ENCODE measurements at places on chromosomes 6 and 20.

DNA sequence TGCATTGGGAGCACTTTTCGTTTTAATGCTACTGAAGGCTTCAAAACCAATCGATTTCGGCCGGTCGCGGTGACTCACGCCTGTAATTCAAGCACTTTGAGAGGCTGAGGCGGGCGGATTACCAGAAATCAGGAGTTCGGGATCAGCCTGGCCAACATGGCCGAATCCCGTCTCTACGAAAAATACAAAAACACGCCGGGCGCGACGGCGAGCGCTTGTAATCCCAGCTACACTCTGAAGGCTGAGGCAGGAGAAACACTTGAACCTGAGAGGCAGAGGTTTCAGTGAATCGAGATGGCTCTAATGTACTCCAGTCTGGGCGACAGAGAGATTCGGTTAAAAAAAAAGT, 58.4 kb downstream of the TRIM38 start:
- DNase-seq, result peak; percentile 53

DNA sequence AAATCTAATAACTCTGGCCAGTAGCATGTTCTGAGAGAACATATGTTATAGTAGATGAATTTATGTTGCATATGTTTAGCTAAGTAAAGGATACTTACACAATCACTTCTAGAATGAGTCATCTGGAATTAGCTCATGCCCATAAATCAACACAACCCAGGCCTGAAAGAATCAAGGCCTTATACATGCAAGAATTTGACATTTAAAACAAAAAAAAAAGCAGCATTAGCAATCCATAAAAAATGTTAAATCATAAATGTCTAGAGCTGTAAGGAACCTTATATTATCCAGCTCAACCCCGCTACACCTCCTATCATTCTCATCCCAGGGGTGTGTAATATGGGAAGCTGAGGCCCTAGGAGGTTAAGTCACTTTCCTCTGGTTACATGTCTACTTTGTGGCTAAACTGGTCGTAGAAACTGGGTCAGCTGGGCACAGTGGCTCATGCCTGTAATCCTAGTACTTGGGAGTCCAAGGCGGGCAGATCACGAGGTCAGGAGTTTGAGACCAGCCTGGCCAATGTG, 105.2 kb upstream of the CARMIL1 start:
- no peak for DNase-seq

GRCh38 chr6:108760126-108761050, 87.8 kb upstream of the ARMC2 start:
- no peak for DNase-seq

GRCh38 chr6:10554826-10555225, 33.7 kb downstream of the GCNT2 start:
- DNase-seq, result no peak

DNA sequence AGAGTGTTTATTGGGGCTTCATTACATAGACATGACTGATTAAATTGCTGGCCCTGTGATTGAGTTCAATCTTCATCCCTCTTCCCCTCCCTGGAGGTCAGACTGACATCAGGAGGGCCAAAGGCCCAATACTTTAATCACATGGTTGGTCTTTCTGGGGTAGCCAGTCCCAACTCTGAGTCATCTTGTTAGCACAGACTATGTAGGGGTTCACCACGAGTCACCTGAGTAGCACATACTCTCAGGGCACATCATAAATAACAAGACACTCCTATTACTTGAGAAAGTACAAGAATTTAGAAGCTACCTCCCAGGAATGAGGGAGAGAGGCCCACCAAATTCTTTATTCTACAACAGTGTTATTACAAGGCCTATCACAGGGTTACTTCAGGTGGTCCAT, 11.3 kb downstream of the GINS1 start:
- DNase-seq, result no peak

- no peak for DNase-seq
These were observed 256.8 kb downstream of the PHACTR1 start for GRCh38 chr6:12973386-12973785.

GRCh38 chr6:35557239-35557638, 44.5 kb upstream of the TULP1 start:
- no peak for DNase-seq

GRCh38 chr6:154179434-154179833, 140.4 kb downstream of the OPRM1 start:
- DNase-seq, result no peak

DNA sequence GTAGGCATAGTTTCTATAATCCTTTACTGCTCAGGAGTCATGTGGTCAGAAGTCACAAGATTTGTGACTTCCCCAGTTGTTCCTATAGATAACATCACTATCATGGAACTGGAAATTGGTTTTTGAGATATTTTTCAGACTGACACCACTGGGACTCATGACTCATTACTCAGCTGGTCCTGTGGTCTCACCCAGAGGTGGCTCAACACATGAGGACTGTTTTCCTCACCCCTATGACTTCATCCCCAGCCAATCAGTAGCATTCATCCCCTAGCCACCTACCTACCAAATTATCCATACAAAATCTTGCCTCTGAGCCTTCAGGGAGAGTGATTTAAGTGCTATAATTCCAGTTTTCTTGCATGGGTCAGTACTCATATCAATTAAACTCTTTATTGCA, 1217.7 kb downstream of the EPHA7 start:
- no peak for DNase-seq

DNA sequence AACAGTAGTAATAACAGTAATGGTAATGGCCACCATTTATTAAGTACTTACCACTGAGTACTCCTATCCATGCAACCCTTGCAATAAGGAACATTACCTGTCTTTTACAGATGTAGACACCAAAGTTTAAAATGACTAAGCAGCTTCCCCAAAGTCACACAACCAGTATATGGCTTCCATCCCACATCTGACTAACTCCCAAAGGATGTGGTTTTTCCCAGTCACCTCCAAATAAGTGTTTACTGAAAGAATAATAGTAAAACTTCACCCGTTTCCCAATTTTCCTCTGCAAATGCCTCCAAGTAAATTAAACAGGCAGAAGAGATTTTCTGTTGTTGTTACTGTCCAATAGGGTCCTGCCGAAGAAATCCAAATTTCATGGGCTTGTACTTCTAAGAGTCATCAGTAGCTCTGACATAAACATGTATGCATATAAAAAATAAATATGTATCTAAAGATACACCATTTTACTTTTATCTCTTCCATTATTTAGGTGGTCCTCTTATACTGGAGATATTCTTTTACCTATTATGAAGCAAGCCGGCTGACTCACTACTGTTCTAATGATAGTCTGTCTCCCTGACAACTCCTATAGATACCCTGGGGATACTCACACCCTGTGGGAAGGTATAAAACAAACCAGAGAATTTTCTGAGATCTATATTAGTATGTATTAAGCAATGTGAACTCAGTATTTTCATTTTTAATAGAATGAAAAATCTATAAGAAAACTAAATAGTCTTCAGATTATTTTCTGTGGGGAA, 77.9 kb upstream of the ID4 start:
- DNase-seq, result no peak

GRCh38 chr6:111842271-111842822, 30.9 kb downstream of the FYN start:
- no peak for DNase-seq
